Stimulated activated CD4-positive, alpha-beta T cell treated with anti-CD3 and anti-CD28 coated beads, TNF-alpha, amount 100 ng/mL, for 4 hours (primary cell): ENCODE measurements at places on chromosomes 12 and 14.

GRCh38 chr12:90275088-90275487, 566.5 kb upstream of the ATP2B1 start:
- DNase-seq = no peak

DNA sequence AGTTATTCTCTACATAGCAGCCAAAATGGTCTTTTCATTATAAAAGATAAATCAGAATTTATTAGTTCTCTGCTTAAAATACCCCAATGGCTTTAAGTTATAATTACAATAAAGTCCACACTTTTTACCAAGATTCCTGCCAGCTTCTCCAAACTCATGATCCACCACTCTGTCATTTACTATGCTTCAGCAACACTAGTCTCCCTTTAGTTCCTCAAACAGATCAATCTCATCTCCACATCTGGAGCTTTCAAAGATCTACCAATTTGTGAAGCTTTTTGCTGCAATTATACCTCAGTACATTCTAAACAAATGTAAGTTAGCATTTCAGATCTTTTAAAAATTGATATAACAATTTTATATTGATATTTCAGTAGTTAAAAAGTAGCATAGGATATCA, 24.9 kb downstream of the CATSPERB start:
- no peak for DNase-seq

- DNase-seq = no peak
These were observed 1.6 kb downstream of the TMEM229B start for GRCh38 chr14:67486890-67487289.

- DNase-seq = no peak
These were observed 773.2 kb upstream of the ALG10B start for GRCh38 chr12:37543131-37543965.

GRCh38 chr12:52524898-52525591, 4.9 kb upstream of the KRT5 start:
- DNase-seq = no peak

GRCh38 chr12:43221216-43221615, 330.8 kb downstream of the ADAMTS20 start:
- DNase-seq = no peak
